ENCODE measurements at places on chromosomes 1 and 21.

GRCh38 chr1:79848316-79848715 lies 841.8 kb upstream of the ADGRL4 start:
- no peak for DNase-seq

- DNase-seq = no peak
Measured at GRCh38 chr1:117284399-117285215, 73.9 kb upstream of the VTCN1 start.

- peak; percentile 19 for DNase-seq
Measured at GRCh38 chr1:16352842-16353535, 709 bp upstream of the FBXO42 start.

DNA sequence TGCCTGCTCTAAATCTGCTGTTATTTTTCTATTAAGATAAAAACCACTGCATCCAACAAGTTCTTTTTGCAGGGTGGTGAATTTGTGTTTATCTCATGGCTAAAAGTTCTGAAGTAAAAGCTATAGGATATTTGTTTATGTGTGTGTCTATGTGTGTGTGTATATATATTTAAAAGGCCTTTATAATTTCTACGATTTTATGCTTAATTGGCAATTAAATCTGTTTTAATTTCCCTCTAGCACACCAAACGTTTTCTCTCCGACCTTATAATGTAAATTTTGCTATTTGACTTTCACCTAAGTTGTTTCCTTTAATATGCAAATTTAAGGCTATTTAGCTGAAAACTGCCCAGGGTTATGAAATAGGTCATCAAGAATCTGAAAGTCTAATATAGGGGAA lies 19.8 kb upstream of the HPDL start:
- no peak for DNase-seq

- no peak for DNase-seq
Measured at GRCh38 chr1:212254853-212255363, 30.3 kb upstream of the PPP2R5A start.

DNA sequence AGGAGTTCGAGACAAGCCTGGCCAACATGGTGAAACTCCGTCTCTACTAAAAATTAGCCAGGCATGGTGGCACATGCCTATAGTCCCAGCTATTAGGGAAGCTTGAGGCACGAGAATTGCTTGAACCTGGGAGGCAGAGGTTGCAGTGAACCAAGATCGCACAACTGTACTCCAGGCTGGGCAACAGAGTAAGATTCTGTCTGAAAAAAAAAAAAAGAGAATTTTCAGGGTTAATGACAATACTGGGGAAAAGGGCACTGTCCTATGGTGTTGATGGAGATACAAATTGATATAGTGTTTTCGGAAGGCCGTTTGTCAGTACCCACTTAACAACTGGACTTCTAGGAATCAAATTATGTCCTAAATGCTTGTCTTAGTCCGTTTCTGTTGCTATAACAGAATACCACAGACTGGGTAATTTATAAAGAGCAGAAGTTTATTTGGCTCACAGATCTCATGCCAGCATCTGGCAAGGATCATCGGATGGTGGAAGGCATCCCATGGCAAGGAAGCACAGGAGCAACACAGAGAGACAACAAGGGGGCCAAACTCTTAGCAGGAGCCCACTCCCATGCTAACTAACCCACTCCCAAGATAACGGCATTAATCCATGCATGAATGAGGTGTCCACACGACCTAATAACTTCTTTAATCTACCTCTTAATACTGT lies 41.3 kb downstream of the ZBTB8A start:
- no peak for DNase-seq

- DNase-seq = no peak
Measured at GRCh38 chr1:89104687-89105086, 21.2 kb downstream of the GBP2 start.

DNA sequence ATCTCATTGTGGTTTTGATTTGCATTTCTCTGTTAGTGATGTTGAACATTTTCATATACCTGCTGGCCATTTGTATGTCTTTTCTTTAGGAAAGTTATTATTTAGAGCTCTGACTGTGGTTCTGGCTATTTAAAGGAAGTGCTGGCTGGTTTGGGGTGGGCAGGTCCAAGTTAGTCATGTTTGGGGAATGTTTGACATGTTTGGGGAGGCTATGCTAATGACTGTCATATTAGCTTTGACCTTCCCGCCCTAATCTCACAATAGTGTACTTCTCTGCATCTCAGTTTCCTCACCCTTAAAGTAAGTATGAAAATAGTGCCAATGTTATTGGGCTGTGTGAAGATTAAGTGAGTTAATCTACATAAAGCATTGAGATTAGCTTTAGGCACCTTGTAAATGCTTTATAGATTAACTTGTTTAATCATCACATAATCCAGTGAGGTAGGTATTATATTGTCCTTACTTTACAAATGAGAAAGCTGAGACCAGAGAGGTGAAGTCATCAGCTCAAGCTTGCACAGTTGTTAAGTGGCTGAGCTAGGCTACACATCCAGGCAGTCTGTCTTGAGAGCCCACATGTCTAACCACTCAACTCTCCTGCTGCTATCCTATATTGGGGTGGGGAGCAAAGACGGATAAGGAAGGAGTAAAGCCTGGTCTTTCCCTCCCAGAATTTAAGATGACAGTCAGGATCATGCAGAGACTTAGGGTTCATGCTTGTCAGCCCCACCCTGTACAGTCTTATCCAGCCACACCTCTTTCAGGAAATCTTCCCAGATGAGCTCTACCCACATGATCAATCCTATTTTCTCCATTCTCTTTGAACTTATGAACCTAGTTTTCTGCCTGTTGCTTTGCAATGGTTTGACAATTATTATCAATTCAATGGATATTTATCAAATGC lies 22.8 kb upstream of the CRNN start:
- DNase-seq = no peak

DNA sequence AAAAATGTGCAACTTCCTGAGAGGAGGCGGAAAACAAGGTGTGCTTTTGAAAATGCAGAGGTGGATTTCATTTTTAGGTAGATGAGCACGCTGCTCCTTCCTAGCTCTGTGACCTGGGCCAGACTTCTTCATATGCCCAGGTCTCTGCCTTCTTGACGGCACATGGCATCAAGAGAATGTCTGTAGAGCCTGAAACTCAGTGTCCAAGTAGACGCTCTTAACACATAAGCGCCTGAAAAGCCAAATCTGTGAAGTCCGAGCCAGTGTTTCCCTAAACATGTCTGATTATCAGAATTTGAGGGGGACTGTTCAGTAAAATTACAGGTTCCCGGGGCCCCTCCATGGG lies 25.7 kb downstream of the FHAD1 start:
- DNase-seq = no peak

GRCh38 chr1:1236945-1237873 lies 5.2 kb downstream of the B3GALT6 start:
- no peak for DNase-seq

DNA sequence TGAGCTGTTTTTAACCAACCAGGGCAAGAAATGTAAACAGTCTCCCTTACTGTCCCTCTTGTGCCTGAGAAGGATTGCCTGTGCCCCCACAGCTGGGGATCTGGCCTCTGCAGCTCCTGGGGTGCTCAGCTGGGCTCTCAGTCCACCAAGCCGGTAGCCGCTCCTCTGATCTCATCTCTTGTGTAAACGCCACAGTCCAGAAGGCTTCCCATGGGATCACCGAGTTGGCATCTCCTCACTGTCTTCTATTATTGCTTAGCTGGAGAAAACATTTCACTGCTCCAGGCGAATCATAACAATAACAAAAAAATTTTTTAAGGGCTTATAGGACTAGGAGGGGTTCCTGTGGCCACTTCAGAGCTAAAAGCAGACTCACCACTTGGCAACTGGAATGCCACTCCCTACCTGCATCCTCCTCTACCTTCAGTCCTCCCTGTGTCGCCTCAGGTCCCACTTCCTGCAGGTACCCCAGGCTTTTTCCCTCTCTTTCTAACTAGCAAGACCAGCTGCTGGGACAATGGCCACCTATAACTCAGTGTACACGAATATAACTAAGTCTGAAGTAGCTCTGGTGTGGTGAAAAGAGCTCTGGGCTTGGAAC lies 75.8 kb downstream of the ATP1A1 start:
- no peak for DNase-seq

DNA sequence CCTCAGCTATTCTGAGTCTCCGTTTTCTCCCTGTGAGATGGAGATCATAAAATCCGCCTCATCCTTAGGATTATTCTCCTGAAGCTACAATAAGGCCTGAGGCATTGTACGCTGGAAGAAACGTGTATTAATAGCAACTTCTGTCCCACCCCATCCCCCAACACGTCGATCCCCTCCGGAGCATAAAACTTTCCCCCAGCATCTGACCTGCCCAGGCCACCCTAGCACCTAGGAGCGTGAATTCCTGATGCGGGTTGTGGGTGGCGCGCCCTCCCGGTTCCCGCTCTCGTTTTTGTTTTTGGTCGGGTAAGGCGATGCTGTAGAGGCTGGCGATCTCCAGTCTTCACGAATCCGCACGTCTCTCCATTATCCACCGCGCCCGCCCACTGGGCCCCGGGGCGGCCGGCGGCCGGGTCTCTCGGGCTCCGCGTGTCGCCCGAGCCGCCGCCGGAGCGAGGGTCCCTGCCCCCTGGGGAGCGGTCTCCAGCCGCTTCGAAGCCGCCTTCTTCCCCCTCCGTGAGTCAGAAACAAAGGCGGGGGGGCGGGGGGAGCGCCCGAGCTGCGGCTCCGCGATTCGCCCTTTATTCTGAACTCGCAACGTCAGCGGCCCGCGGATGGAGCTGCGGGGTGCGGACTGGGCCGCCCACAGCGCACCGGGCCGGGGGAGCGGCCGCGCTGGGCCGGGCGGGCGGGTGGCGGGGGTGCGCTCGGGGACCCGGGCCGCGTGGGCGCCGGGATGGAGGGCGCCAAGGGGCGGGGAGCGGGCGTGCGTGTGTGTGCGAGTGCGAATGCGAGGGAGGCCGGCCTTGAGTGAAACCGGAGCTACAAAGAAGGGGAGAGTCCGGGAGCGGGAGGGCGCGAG lies at the start of gene PLEKHO1:
PLEKHO1 (plus strand) TSS at position 646 of the 862 bp plus-strand sequence. CDS start 342 bp downstream, outside the sequence.
- peak; percentile 86 for DNase-seq

DNA sequence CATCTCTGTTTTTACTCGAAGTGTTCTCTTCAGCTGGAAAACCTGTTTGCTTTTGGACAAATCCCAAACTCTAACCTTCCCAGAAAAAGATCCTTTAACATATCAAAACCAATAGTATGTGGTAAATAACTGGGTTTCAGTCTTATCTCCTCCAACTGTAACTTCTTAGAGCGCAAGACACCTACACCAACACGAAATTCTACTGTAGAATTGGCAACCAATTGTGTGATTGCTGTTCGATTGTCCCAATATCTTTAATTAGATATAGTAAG lies 5.8 kb upstream of the MPZL1 start:
- DNase-seq = no peak

GRCh38 chr1:200037501-200037900 lies 10.0 kb downstream of the NR5A2 start:
- no peak for DNase-seq

GRCh38 chr1:183023601-183024316 lies 539 bp downstream of the LAMC1 start:
- peak; percentile 19 for DNase-seq

DNA sequence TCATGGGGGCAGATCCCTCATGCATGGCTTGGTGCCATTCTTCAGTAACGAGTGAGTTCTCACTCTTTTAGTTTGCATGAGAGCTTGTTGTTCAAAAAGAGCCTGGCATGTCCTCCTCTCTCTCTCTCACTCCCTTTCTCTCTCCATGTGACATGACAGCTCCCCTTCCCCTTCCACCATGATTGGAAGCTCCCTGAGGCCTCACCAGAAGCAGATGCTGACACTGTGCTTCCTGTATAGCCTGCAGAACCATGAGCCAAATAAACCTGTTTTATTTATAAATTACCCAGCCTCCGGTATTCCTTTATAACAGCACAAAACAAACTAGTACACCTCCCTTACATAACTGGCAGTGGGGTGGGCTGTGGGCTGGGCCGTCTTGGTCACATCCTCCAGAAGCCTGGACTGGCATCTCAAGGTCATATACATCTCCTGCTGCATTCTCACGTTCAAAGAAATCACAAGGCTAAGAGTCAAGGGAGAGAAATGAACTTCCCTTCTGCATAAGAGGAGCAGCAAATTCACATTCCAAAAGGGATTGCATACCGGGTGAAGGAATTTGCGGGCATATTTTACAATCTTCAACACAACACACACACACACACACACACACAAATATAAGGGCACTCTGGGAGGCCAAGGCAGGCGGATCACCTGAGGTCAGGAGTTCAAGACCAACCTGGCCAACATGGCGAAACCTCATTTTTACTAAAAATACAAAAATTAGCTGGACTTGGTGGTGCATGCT lies 2.3 kb upstream of the CCSAP start:
- no peak for DNase-seq

GRCh38 chr1:1841575-1841995 lies 49.3 kb downstream of the GNB1 start:
- DNase-seq = no peak

DNA sequence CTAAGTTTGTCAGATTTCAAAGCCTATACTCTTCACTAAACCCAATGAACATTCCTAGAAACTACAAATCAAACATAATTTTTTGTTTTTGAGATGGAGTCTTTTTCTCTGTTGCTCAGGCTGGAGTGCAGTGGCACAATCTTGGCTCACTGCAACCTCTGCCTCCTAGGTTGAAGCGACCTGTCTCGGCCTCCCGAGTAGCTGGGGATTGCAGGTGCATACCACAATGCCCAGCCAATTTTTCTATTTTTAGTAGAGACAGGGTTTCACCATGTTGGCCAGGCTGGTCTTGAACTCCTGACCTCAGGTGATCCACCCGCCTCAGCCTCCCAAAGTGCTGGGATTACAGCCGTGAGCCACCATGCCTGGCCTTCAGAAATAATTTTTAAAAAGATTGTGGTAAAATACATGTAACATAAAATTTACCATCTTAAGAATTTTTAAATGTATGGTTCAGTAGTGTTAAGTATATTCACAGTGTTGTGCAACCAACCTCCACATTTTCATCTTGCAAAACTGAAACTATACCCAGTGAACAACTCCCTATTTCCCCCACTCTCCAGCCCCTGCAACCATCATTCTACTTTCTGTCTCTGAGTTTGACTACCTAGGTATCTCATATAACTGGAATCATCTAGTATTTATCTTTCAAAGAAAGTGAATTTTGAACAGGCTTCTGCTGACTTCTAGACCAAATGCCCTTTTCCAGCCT lies 2.7 kb upstream of the CFAP141 start:
- no peak for DNase-seq
